ENCODE measurements at places on chromosomes 5 and 9.

GRCh38 chr9:106648799-106649198, 214.2 kb upstream of the ZNF462 start:
- no peak for DNase-seq

DNA sequence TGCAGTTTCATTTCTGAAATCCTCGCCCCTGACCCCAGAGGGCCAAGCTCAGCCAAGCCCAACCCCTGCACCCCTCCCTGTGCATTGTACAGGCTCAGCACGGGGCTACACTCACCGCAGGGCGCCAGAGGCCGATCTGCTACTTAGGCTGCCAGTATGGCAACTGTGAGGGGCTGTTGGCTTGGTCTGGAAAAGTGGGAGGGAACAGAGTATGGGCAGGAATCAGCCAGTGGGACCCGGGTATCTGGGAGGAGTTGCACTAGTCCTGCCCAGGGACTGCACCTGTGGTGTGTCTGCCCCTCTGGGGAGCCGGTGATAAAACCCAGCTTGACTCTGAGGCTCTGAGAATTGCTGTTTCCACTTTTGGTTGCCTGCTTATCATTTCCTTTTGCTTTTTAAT, 167.4 kb upstream of the KIF2A start:
- no peak for DNase-seq

- DNase-seq: no peak
These were observed 73.2 kb downstream of the TLE1 start for GRCh38 chr9:81616141-81616540.

DNA sequence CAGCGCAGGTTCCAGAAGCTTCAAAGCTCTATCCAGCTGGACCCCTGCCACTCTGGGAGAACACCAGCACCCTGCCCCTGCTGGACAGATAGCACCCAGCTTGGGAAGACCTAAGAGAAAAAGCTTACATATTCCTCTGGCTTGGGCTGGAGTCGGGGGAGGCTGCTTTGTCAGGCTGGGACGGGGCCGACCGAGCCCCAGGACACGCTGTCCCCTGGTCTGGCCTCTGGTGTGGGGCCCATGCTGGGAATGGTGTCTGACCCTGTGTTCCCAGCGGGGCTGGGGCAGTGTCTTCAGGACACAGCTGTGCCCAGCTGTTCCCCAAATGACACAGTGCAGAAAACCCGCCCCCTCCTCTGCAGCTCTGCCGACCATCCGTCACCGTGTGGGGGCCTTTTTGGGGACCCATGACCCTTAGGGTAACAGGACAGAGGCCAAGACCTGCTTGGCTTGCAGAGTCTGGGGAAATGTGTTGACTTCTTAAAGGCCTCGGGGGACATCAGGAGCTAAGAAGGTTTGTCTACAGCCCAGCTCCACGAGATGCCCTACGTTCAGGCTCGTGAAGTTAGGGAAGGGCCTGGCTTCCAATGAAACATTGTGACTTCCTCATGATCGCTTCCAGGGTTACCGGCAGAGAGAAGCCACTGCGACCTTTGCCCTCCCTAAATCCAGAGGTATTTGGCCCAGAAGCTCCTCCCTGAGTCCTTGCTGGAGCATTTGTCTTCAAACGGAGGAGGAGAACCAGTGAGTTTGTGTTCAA, 20.4 kb upstream of the SLC2A6 start:
- DNase-seq: no peak

DNA sequence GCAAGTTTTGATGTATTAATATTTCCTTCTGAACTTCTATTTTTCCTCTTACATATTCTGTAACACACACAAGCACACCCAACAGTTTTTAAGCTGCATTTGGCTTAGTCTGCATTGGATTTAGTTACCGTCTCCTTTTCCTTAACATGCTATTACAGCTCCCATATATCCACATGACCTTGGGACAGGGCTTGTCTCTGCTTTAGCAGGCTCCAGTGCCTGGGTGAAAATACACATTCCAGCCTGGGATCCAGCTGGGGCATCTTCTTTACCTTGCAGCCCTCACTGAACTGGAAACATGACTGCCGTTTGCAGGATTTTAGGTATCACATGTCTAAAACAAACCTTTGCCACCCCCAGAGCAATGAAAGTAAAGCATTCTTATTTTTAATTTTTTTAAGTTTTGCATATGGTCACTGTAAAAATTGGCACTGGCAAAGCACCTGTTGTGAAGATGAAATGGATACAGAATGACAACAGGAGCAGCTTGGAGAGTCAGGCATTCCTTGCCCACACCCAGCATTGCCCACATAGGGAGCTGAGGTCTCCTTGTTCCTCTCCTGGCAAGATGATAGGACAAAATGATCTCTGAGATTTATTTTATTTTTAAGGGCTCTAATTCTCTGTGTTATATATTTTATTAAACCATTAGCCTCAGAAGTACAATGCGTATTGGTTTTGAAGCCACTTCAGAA, 4.0 kb downstream of the GADD45G start:
- no peak for DNase-seq

DNA sequence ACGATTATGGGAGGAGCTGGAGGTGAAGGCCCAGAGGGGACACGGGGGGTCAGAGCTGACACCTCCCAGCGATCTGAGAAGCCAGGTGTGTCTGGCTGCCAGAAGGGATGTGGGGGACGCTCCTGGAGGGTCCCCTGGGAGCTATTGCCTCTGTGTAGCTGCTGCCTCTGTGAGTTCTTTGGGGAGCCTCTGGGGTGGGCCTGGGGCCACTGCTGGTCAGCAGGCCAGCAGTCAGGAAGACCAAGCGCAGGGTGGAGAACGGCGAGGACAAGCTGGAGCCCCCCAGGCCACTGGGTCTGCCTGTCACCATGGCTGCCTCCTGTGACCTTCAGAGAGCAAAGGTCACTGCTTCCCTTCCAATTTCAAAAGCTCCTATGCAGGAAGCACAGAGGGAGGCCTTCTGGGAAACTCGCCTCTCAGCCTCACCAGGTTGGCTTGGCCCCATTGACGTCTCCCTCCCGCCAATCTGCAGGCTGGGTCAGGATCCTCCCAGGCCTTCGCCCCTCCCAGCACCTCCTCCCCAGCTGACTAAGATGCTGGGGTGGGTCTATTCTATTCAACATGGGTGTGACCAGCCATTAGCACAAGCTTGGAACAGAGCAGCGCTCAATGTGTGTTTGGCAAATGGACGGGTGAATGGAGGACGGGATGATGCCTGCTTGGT, 126.4 kb downstream of the GAPVD1 start:
- DNase-seq: no peak

DNA sequence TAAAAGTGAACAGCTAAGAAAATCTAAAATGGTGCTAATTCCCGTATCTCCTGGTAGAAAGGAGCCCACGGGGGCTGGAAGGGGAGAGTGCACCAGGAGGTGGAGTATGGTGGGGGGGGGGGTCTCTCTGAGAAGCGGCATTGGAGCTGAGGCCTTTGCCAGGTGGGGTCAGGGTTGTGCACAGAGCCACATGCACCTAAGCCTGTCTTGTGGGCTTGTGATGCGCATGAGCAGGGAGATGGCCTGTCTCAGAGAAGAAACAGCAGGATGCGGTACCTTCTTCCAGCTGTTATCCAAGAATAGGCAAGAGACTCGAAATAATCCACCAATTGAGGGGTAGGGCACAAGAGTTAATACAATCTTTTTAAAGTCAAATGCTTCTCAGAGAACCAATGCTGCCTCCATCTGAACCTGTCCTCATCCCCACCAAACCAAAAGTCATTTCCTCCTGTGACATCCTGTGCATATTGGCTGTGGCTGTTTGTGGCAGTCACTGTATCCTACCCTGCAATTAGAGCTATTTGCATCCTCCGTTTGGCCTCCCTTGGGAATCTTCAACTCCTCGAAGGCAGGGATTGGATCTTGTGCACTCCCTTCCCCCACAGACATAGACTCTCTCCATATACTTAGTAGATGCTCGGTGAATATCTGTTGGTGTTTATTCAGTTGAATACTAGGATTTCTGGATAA, 45.4 kb downstream of the FGF1 start:
- DNase-seq: no peak

GRCh38 chr5:134129411-134130238, 15.1 kb downstream of the TCF7 start:
- no peak for DNase-seq

All from epithelial cell of prostate (primary cell).